ENCODE measurements at places on chromosomes 7 and 10.

DNA sequence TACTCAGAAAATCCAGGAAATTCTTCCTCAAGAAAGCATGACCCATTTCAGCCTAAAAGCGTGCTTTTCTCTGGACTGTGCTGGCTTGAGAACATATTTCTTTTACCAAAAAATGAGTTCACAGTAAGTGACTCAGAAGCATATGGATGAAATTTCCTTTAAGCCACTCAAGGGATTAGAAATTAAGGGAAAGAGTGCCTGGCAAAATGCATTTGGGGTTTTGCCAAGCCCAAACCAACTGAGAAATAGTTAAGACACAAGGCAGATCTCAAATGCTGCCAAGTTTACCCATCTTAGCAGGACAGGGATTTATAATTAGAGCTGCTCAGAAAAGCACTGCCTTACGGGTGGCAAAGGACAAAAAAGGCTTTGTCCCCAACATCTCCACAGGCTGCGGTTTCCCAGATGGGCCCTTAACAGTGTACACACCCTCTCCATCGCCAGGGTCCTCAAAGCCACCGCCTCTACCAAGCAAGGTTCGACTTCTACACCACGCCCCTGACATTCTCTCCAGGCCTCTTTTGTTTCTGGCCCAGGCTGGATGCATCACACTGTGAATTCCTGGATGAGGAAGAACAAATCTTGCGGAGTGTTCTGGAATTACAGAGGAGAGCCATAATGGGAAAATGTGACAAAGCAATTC, 30.1 kb upstream of the CDHR3 start:
- DNase-seq = peak; percentile 52

DNA sequence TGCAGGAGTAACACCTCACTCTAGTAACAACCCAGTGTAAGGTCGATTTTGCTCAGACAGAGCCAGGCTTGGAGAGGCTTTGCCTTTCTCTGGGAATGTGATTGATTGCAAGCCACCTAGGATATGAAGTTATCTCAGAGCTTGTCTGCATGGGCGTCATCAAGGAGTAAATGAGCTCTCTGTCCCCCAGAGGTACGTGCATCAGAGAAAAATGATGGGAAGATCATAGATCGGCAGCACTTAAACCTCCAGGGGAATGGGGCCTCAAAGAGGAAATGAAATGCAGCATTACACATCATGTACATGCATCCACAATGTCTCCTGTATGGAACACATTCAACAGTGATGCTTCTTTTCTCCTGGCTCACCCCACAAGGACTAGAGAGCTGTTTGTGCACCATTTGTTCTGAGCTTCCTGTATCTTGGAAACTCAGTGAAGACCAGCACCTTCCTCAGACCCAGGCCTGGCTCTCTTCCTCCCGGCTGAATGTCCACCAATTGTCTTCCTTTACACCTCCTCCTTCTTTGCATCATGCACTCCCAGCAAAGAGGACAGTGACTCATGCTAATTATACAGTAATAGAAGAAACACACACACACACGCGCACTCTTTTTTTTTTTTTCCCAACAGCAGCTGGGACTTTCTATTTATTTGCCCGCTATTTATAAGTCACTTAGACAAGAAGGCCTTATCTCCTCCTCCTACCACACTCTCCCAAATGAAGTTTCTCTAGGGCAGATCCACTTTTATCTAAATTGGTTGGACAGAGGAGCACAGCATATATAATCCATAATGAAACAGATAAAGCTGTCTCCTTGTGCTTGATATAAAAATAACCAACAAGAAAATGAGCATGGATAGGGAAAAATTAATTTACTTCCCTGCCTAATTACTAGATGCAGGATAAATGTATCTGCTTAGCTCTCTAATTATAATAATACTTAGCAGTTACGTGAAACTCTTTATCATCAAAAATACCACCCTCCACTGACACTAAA, 990.7 kb downstream of the CCSER2 start:
- DNase-seq = no peak

- DNase-seq = peak; percentile 75
Observed at GRCh38 chr10:30970760-30971460, 60.8 kb downstream of the ZNF438 start.

DNA sequence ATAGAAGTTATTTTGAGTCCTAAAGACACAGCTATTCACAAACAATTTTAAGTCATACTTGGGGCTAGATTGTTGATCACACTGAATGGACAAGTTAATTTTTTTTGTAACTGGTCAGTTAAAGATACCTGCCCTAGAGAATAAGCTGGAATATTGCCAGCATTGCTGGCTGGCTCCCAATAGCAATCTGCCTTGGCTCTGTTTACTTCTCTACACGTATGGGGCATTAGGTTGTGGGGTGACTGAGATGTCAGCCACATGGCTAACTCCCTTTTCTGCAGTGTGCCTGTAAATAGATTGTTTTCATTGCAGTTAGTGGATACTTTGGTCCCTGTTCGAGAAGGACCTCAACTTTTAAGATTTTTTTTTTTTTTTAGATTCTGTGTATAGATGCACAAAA, 128.2 kb downstream of the SEMA3E start:
- no peak for DNase-seq

GRCh38 chr10:69574571-69574978, 1.4 kb upstream of the NEUROG3 start:
- DNase-seq = no peak

GRCh38 chr7:33190688-33191304, 61.4 kb downstream of the BBS9 start:
- no peak for DNase-seq

- DNase-seq = no peak
Observed at GRCh38 chr10:13231190-13231589, 3.0 kb downstream of the UCMA start.

GRCh38 chr10:71457908-71458307, 61.2 kb downstream of the CDH23 start:
- no peak for DNase-seq

DNA sequence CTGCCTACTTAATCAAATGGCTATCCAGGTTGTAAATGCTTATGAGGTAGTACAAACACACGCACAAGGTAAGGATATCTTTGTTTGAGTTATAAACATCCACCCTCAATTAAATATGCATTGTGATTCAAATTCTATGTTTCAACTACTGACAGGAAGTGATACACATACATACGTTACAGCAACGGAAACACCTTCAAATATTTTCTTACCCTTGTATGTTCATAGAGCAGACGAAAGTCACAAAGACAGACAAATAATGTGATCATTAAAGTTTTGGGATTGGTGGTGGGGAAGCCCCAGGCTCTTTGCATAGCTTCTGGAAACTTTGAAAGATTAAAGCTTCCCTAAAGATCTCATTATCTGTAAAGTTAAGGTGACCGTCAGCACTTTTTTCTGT, 521.0 kb downstream of the PARD3 start:
- DNase-seq = no peak

GRCh38 chr10:103845972-103846371, 9.4 kb downstream of the SH3PXD2A start:
- no peak for DNase-seq

GRCh38 chr10:99937630-99938029, 72.1 kb downstream of the DNMBP start:
- DNase-seq = no peak

DNA sequence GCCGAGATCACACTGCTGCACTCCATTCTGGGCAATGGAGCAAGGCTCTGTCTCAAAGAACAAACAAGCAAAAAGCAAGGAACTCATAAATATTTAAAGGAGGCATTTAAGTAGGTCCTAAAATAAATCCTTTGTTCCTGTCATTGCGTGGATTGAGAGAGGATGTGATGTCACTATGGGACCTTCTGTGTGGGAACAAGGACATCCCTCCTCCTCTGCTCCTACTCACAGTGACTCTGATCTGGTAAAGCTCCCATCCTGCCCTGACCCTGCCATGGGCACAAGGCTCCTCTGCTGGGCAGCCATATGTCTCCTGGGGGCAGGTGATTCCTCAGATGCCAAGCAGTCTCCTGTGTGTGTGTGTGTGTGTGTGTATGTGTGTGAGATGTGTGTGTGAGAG, 74.1 kb upstream of the PRSS58 start:
- no peak for DNase-seq

- DNase-seq = no peak
Observed at GRCh38 chr7:116812860-116813259, 49.5 kb upstream of the CAPZA2 start.

- no peak for DNase-seq
Observed at GRCh38 chr10:10208196-10208595, 809.5 kb upstream of the CELF2 start.

- no peak for DNase-seq
Observed at GRCh38 chr7:14009453-14010418, 20.3 kb upstream of the ETV1 start.

DNA sequence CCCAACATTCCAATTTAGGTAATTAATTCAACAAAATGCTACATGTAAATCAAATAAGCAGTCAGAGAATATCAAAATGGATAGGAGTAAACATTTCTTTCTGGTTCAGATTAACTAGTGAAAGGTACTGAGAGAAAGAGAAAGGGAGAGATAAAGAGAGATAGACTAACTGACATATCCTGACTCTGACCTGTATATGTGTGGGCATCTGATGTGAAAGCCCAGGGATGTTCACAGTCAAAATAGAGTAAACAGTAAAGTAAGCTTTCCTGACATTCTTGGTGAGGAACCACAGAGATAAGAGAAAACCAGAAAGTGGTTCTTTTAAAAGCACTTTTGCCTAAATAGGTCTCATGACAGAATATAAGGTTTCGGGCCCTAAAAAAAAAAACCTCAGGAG, 37.5 kb upstream of the ANK3 start:
- no peak for DNase-seq

DNA sequence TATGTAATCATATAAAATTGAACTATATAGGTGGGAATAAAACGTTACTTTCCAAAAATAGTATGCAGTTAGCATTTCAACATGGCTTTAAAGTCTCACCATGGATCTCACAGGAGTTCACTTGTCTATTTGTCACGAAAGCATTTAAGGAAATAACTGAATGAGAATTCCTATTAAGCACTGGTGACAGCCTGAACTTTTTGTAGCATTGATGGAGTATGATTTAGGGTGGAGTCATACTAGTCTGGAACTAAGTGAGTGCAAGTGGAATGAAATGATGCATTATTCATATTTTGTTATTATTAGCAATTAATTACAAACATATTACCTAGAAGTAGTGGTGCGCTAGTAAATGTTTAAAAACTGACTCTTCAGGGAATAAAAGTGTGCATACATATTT, 26.0 kb upstream of the HIBADH start:
- DNase-seq = no peak

DNA sequence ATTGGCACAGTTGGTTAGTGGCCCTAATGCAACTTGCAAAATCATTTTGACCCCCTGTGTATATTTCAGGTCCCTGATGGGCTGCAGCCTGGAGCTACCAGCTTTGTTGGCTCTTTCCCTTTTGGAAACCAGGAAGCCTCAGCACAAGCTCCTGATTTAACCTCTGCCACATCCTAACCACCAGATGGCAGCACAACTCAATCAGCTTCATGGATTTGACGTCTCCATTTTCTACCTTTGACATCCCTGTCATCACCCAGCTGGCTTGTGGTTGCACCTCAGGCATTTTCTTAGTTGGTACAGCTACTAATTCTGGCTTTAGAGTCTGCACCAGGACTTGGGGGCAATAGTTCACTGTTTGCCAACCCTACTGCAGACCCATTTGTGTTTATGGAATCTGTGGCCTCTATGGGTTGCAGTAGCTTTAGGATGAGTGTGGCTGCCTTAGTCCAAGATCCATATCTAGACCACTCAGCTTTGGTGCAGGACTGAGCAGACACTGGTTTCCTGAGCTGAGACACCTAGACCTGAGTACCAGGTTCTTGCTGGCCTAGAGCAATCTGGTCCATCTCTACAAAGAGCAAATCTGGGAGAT, 456.2 kb downstream of the REEP3 start:
- no peak for DNase-seq

GRCh38 chr7:1210321-1210978, 22.2 kb upstream of the UNCX start:
- peak; percentile 70 for DNase-seq

DNA sequence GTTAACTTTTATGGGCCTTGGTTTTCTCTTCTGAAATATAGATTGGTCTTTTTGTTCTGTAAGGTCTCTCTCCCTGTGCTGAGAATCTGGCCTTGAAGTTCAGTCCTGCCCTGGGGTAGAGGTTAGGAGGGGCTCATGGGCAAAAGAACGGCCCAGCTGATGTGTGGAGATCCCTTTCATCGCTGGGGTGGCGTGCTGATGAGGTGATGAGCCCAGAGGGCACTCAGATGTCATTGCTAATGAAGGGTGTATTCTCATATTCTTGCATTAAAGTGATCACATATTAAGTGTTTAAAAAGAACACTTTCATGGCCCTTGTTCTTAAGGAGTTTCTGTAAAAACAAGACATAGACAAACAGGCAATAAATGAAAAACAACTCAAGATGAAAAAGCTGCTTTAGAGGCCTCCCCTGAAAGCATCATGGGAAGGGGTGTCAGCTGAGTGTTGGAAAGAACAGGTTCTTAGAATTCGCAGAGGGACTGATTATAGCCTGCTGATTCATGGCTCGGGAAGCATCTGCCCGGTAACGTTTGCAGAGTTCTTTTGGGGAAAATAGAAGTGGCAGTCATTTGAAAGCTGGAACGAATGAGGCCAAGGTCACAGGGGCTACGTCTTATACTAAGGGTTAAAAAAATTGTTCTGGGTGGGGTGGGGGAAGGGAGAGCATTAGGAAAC, 72.5 kb upstream of the GPR158 start:
- DNase-seq = no peak

- no peak for DNase-seq
Observed at GRCh38 chr7:28953633-28954032, 4.5 kb downstream of the TRIL start.

DNA sequence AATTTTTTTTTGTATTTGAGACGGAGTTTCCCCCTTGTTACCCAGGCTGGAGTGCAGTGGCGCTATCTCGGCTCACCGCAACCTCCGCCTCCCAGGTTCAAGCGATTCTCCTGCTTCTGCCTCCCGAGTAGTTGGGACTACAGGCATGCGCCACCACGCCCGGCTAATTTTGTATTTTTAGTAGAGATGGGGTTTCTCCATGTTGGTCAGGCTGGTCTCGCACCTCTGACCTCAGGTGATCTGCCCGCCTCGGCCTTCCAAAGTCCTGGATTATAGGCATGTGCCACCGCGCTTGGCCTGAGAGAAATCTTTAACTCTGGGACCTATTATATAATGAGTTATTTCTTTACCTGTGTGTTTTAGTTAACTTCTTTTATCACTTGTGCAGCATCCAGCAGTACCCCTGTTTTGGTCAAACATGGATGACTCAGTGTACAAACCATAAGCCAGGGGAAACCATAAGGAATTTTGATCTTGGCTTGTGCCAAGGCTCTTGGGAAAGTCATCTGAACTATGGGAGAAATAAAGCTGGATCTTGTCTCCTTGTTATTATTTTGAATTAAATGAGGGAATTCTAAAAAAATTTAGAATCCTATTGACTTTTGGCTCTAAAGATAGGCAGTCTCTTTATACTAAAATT, 23.6 kb upstream of the ZRANB1 start:
- DNase-seq = no peak

DNA sequence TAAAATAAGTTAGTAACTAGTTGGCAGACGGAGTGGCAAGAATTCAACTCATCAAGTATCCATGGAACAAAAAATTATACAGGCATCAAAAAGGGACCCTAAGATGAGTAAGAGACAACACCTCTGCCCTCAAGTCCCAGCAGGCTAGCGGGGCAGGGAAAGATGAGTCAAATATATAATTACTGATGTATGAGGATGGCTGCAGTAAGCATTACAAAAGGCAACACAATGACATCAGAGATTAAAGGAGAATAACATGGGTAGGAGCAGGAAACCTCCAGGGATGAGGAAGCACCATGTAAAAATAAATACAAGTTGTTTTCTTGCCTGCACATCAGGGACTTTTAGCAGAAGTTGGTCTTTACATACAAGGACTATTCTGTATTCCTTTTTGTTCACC, 49.4 kb downstream of the SCRN1 start:
- no peak for DNase-seq

- DNase-seq = peak; percentile 88
Observed at GRCh38 chr7:44259547-44260457, 59.0 kb downstream of the YKT6 start.

Measured in tibial artery (tissue), 4 donors.